ENCODE measurements at places on chromosomes 12 and 14.

- no peak for DNase-seq
These were observed 6.9 kb upstream of the TUBA1A start for GRCh38 chr12:49195736-49196135.

GRCh38 chr12:60035835-60036234 lies 440.0 kb downstream of the SLC16A7 start:
- DNase-seq, result no peak

GRCh38 chr14:75851574-75851866 lies 130.3 kb downstream of the TGFB3 start:
- DNase-seq, result no peak

DNA sequence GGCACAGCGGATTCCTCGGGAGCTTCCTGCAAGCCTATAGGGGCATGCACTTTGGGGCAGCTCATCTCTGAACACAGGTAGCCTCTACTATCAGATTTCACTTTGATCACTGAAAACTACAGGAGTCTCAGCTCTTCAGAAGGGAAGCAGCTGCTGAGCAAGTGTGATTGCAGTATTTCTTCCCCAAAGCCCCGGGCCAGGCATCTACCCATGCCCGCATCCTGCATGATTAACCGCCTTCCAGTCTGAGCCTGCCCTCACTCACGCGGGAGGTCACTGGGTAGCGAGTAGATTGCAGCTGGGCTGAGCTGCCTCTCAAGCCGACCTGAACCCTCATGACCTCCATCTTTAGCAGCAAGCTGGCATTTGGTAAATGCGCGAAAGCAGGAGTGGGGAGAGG lies 334.7 kb downstream of the DPF3 start:
- DNase-seq, result no peak

- no peak for DNase-seq
These were observed 35.7 kb downstream of the SIX6 start for GRCh38 chr14:60544659-60545058.

DNA sequence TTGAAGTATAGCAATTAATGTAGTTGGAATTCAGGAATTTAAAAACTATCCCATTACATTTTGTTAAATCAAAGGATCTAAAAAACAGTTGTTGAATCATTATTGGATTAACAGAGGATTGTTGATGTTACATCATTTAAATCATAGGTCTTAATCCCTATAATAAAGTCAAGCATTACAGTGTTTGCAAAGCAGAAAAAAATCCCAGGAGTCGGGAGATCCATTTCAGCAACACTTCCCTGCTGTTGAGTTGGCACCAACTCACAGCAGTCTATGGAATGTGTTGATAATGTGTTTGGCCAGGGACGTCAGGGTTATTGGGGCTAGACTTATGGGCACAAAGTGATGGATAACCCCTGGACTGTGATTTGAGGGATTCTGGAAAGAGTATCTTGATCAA lies 99.1 kb upstream of the TMTC1 start:
- no peak for DNase-seq

GRCh38 chr12:91640021-91640420 lies 457.4 kb upstream of the DCN start:
- DNase-seq, result no peak

GRCh38 chr12:4579305-4580102 lies 17.5 kb downstream of the DYRK4 start:
- DNase-seq, result no peak

DNA sequence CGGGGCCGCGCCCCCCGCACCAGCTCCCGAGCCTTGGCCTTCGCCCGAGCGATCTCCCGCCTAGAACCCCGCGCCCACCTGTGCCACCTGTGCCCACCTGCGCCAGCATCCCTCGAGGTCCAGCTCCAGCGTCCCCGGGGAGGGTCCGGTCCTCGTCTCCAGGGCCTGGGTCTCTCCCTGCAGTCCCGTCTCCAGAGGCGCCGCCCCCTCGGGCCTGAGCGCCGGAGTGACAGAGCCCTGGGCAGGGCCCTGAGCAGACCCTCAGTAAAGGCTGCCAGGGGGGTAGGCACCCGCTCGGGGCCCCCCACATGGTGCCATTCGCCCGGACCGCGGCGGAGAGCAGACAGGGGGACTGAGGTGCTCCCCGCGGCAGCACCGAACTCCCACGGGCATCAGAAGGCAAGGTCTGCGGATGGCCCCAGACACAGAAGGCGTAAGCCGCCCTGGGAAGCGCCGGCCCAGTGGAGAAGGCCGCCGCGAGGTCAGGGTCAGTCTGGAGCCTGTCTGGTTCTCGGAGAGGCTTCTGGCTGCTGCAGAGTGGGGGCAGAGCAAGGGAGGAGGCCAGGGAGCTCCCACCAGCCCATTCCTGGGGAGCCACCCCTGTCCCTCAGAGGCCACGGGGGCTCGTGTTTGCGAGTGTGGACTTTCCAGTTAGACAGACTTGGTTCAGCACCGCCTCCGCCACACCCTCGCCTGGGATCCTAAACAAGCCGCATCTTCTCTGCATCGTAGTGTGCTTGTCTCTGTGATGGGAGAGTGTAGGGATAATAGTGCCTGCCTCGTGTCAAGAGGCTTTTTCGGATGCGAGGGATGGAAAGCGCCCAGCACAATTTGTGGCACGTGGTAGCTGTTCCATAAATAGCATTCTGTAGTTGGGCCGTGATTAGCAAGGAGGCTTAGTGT lies 1.1 kb upstream of the PPP1R13B start:
- DNase-seq, result no peak

DNA sequence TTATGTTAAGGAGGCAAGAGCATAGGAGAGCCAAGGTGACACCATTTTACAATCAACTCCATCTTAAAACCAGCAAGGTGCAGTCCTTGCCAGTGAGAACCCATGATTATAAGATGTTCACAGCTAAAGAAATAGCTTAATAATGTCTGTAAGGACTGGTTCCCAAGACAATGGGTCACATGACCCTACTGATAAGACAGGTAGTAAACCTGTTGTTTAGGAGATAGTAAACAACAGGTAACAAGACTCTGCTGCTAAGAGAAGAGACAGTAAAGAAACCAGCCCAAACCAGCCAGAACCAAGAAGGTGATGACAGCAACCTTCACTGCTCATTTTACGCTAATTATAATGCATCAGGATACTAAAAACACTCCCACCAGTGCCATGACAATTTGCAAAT lies 23.2 kb upstream of the BCAT1 start:
- no peak for DNase-seq

DNA sequence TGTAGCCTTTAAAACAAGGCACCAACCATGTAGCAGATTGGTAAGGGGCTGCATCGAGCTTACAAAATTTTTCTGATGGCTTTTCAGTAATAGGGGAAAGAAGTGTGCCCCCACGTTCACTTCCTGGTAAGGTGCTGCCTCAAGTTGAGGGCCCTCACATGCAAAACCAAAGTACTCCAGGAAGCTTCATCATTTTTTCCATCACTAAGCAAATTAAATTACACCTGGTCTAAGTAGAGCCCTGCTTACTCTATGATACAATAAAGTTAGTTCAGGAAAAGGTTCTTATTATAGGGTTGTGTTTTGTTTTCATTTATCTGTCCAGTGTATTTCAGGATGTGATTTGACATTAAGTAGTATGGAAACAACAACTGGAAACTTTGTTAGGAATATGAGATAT lies 15.0 kb upstream of the AKAP5 start:
- DNase-seq, result no peak

DNA sequence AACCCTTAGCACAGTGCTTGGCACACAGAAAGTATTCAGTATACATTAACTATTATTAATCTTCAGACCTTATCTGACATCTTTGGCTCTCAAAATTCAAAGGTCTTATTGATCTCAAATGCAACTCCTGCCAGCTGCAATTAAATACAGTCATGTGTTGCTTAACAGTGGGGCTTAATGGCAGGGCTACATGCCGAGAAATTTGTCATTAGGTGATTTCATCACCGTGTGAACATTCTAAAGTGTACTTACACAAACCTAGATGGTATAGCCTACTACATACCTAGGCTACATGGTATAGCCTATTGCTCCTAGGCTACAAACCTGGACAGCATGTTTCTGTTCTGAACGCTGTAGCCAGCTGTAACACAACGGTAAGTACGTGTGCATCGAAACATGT lies 156.3 kb upstream of the TMCC3 start:
- no peak for DNase-seq

DNA sequence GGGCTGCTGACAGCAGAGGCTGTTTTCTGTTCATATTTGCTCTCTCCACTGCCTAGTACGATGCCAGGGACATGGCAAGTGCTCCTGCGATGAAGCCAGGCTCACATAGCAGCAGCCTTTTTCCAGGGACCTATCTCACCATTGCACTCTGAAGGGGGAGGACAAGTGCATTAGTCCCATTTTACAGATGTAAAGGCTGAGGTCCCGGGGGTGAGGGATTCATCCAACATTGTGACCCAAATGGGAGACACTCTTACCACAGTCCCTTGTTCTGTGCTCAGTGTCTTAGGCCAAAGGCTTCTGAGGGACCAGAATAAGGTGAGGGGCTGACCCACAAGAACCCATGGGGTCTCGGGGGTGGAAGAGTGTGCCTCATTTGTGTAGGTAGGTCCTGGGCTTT lies 21.6 kb upstream of the ESRRB start:
- DNase-seq, result no peak

Measured in SK-N-MC (cell line).